ENCODE measurements at places on chromosomes 12 and 14. TPM values are rescaled to one million over a fixed set of nuclear protein-coding genes. Genes with fewer than 3 reads are reported as not detected.

Gene HCAR1
- 0.04 TPM for total RNA-seq

Gene TARBP2
- 61.9 TPM for total RNA-seq

Gene RGS6
- not detected for total RNA-seq

Gene REM2
- 0.31 TPM for total RNA-seq

Gene RPGRIP1
- 0.37 TPM for total RNA-seq

Gene PITPNM2
- 20.0 TPM for total RNA-seq

Gene KRT3
- total RNA-seq, result not detected

Gene RFX4
- total RNA-seq, result not detected

Gene MYH6
- total RNA-seq, result not detected
